ENCODE measurements at places on chromosomes 6 and 20.

DNA sequence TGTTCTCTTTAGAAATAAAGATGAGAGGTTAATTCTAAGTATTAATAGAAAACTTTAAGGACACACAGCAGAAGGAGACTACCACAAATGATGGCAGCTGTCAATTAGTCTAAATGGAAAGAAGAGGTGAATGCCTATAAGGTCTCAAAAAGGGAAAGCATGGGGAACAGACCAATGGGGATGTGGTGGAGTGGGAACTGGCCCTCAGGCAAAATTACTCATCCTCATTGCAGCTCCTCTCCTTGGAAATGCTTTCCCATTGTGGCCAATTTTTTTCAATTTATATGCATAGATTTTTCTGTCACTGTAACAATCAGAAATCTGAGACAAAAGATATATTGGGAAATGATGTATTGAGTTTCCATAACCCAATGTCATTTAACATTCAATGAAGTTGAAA lies 222.9 kb upstream of the DEFB112 start:
- no peak overlapping the region for H3K27ac ChIP-seq
- no peak overlapping the region for H3K4me3 ChIP-seq
- H3K27me3 ChIP-seq = no peaks in the 10 kb centered on the region

GRCh38 chr6:33903579-33903978 lies 99.8 kb upstream of the MLN start:
- peak overlapping the region; percentile 83 for H3K27ac ChIP-seq
- H3K4me3 ChIP-seq = no peak overlapping the region
- no peak for DNase-seq
- H3K36me3 ChIP-seq = no peaks in the 10 kb centered on the region

GRCh38 chr6:148146717-148147462 lies 195.7 kb upstream of the SASH1 start:
- peak overlapping the region; percentile 50 for H3K4me3 ChIP-seq
- no peaks in the 10 kb centered on the region for H3K27me3 ChIP-seq
- H3K27ac ChIP-seq = peak overlapping the region; percentile 96
- peaks cover 16% of the 10 kb centered on the region for H3K4me1 ChIP-seq
- H3K36me3 ChIP-seq = no peaks in the 10 kb centered on the region
- peak; percentile 91 for DNase-seq

DNA sequence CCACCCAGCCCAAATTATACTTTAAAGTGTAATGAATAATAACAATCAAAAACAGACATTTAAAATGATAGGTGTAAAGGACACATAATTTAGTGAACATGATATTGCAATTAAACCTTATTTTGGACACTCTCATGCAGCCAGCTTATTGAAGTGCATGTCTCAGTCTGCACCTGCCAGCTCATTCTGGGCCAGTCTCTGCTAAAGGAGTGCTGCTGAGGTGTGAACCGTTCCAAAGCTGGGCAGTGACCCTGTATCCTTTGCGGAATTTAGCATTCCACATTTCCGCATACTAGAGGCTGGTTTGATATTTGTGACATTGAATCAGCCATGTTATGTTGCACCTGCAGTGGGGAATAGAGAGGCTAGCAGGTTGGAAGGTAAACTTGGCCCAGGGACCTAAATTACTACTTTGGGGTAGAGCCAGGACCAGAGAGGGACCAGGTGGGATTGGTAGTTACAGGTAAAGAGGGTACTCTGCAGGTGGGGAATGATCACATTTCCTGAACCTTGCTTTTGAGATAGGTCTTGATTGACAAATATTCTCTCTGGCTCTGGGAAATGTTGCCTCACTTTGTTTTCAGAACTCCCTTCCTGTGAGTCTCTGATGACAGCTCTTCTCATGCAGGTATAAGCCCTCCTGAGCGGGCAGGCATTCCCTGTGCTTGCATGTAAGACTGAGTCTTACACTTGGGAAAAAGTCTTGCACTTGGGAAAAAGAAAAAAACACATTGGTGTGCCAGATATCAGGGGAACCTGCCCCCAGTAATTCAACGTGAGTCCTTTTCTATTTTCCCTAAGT lies 26.2 kb downstream of the TULP4 start:
- H3K27me3 ChIP-seq = no peaks in the 10 kb centered on the region
- DNase-seq = no peak
- peaks cover 24% of the 10 kb centered on the region for H3K4me1 ChIP-seq
- H3K4me3 ChIP-seq = no peak overlapping the region

DNA sequence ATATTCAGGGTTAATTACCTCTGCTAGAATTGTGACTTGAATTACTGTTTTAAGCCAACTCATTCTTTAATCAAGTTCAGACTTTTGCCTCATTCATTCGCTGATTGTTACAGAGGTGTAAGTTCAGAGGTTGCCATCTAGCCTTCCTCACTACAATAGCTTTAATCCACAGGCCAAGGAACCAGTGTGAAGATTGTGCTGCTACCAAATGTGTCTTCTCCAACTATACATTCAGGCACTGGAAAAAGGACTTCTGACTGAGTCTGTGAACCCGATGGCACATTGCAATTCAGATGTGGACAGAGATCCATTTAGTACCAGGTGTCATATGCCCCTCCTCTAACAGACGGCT lies 111.2 kb upstream of the ADGRF1 start:
- no peaks in the 10 kb centered on the region for H3K27me3 ChIP-seq
- H3K4me3 ChIP-seq = no peak overlapping the region
- no peaks in the 10 kb centered on the region for H3K36me3 ChIP-seq
- no peak overlapping the region for H3K27ac ChIP-seq

- no peak overlapping the region for H3K27ac ChIP-seq
- H3K4me1 ChIP-seq = no peaks in the 10 kb centered on the region
- H3K4me3 ChIP-seq = no peak overlapping the region
- H3K36me3 ChIP-seq = no peaks in the 10 kb centered on the region
- no peaks in the 10 kb centered on the region for H3K27me3 ChIP-seq
- DNase-seq = no peak
These were observed 49.9 kb upstream of the COL21A1 start for GRCh38 chr6:56297022-56297989.

DNA sequence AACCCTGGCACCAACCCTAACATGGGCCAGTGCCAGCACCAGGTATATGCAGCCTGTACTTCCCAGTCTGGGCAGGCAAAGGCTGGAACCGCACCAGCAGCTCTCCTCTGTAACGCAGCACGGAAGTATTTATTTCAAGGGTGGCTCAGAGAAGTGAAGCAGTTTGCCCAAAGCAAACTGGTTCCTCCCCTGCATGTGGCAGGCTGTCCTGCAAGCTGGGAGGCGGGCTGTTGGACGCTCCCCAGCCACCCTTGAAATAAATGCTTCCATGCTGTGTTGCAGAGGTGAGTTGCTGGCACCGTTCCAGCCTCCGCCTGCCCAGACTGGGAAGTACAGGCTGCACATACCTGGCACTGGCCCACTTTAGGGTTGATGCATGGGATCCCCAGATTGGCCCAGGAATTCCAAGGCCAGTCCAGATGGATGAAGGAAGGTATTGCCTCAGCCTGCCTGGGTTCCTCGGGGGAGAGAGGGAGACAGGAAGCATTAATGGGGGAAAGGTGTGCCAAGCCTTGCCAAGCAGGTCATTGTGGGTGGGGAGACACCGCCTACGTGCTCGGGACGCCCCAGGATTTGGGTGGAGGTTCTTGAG lies 49.8 kb downstream of the PPARD start:
- H3K4me1 ChIP-seq = peaks cover 36% of the 10 kb centered on the region
- no peak for DNase-seq
- no peak overlapping the region for H3K27ac ChIP-seq
- H3K36me3 ChIP-seq = no peaks in the 10 kb centered on the region

- H3K36me3 ChIP-seq = no peaks in the 10 kb centered on the region
- no peak overlapping the region for H3K27ac ChIP-seq
- H3K4me1 ChIP-seq = no peaks in the 10 kb centered on the region
- no peaks in the 10 kb centered on the region for H3K27me3 ChIP-seq
These were observed 11.6 kb upstream of the NOL4L start for GRCh38 chr20:32596681-32597252.

DNA sequence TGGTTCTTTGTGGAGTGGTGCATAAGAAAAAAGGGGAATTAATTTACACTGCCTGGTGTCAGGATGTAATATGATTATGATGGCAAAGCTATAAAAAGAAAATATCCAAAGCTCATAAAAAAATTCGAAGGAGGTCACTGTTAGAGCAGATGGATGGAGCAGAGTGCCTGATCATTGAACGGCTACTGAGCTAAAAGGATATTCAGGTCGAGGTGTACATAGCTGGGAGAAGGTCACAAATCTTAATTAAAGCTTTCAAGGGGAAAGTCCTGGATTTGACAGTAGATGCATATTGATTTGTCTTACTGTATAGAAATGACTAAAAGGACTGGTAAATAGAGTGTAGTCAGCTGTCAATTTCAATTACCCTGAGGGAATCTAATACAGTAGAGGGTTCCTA lies 84.4 kb downstream of the PKIB start:
- no peak overlapping the region for H3K27ac ChIP-seq
- no peak overlapping the region for H3K4me3 ChIP-seq
- peaks cover 8% of the 10 kb centered on the region for H3K27me3 ChIP-seq
- no peaks in the 10 kb centered on the region for H3K36me3 ChIP-seq
- DNase-seq = no peak

DNA sequence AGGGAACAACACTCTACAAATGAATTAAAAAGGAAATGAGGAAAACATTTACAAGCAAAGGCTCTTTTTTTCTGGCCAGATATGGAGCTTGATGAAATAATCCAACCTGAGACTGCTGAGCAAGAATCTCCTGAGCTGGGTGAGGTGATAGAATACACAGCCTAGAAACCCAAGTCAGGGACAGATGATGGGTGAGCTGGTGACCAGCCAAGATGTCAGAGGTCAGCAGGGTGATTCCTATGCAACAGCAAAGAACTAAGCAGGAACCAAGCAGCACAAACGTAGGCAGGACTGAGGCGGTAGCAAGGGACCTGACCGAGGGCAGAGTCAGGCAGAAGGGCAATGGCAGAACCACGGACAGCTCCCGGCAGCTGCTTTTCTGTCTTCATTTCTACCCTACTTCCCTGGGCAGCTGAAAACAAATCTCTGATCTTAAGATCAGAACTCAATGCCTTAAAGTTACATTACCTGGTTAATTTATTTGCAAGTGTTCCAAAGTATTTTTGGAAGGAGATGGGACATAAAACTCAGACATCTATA lies 75.1 kb downstream of the CDC40 start:
- peak; percentile 23 for DNase-seq
- H3K36me3 ChIP-seq = no peaks in the 10 kb centered on the region
- H3K4me1 ChIP-seq = no peaks in the 10 kb centered on the region
- H3K27ac ChIP-seq = no peak overlapping the region
- H3K27me3 ChIP-seq = no peaks in the 10 kb centered on the region

DNA sequence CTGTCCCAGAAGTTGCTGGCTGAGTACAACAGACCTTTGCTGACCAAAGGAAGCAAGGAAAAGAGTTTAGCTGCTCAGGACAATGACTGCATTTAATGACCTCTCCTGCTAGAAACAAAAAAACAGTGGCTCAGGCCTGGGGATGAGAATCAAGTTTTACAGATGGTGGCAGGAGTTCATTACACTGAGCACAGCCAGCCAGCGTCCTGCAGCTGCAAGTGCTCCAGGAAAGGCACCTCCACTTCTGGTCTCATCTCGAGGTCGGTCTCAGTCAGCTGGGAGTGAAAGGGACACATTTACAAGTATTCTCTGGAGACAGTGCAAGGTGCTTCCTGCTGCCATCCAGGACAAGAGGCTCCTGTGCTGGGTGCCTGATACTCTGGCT lies 362.7 kb downstream of the THBS2 start:
- H3K4me1 ChIP-seq = peaks cover 11% of the 10 kb centered on the region
- DNase-seq = no peak
- no peaks in the 10 kb centered on the region for H3K27me3 ChIP-seq
- no peaks in the 10 kb centered on the region for H3K36me3 ChIP-seq
- H3K4me3 ChIP-seq = no peak overlapping the region

GRCh38 chr20:53647286-53647821 lies 53.7 kb upstream of the ZNF217 start:
- no peaks in the 10 kb centered on the region for H3K36me3 ChIP-seq
- H3K27ac ChIP-seq = no peak overlapping the region
- DNase-seq = no peak
- H3K27me3 ChIP-seq = no peaks in the 10 kb centered on the region

DNA sequence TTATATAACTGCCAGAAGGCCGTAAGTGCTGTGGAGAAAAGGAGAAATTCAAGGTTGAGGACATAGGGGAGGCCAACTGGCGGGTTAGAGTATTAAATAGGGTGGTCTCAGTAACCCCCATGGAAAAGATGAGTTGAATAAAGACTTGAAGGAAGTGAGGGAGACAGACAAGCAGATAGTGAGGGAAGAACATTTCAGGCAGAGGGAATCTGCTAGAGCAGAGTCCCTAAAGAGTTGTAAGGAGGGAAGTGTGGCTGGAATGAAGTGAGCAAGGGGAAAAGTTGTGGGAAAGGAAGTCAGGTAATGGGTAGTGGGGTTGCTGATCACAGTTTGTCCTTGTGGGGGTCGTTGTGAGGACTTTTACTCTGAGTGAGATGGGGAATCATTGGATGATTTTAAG lies 1.4 kb downstream of the KIFC1 start:
- no peak overlapping the region for H3K27ac ChIP-seq
- H3K36me3 ChIP-seq = peaks cover 29% of the 10 kb centered on the region
- DNase-seq = no peak
- H3K4me3 ChIP-seq = peak overlapping the region; percentile 82
- no peaks in the 10 kb centered on the region for H3K27me3 ChIP-seq
